ENCODE measurements at places on chromosomes 4 and X.

DNA sequence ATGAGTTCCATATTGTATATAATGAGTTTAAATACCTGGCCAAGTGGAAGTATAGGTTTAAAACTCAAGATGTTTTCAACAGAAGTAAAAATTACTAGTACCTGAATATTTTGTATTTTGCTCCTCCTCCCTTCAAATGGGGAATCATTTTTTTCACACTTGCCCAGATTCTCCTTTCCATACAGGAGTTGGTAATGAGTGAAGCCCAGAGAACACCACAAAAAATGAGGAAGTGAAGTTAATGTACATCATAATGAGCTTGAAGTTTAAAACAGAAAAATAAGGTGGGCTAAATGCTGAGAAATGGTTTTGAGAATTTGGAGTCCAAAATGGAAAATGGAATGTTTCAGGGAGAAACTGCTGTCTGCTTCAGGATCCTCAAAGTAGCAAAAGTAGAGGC is 364.8 kb upstream of the EMCN start:
- DNase-seq = no peak

GRCh38 chr4:140121646-140122045 is 32.3 kb downstream of the MAML3 start:
- no peak for DNase-seq

- no peak for DNase-seq
Measured at GRCh38 chr4:142124874-142125273, 488.5 kb downstream of the IL15 start.

DNA sequence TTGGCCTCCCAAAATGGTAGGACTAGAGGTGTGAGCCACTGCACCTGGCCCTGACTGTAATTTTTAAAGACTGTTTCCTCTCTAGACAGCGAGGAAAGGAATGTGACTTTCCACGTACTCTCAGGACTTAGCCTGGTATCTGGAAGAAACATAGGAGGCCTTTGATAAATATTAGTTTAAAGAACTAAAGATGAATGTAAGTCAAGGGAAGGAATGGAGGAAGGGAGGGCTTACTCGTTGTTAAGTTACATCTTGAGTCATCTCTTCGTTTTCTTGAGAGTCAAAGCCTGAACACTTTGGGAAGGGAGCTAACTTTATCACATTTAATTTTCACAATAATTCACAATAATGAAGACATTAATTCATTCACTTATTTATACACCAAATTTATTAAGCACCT is 7.2 kb upstream of the LNX1 start:
- DNase-seq = peak; percentile 45

DNA sequence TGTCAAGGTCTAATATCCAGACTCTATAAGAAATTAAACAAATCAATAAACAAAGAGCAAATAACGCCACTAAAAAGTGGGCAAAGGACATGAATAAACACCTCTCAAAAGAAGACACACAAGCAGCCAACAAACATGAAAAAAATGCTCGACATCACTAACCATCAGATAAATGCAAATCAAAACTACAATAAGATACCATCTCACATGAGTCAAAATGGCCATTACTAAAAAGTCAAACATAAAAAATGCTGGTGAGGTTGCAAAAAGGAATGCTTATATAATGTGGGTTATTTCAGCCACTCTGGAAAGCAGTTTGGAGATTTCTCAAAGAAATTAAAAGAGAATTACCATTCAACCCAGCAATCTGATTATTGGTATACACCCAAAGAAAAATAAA is 481.1 kb downstream of the STPG2 start:
- peak; percentile 4 for DNase-seq

DNA sequence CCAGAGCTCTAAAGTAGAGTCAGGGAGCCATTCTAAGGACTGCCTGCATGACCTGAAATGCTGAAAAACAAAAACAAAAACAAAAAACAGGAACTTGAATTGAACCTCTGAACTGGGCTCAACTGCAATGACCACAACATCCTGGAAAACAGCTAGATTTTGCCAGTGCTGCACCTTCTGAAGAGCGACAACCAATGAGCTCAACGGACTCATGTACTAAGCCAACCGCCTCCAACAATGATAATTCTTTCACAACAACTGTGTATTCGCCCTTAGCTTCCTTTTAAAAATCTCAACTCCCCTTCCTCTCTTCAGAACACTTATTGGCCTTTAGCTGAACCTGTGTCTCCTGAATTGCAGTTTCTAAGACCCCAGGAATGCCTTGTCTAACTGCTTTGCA is 69.8 kb downstream of the HAUS3 start:
- no peak for DNase-seq

DNA sequence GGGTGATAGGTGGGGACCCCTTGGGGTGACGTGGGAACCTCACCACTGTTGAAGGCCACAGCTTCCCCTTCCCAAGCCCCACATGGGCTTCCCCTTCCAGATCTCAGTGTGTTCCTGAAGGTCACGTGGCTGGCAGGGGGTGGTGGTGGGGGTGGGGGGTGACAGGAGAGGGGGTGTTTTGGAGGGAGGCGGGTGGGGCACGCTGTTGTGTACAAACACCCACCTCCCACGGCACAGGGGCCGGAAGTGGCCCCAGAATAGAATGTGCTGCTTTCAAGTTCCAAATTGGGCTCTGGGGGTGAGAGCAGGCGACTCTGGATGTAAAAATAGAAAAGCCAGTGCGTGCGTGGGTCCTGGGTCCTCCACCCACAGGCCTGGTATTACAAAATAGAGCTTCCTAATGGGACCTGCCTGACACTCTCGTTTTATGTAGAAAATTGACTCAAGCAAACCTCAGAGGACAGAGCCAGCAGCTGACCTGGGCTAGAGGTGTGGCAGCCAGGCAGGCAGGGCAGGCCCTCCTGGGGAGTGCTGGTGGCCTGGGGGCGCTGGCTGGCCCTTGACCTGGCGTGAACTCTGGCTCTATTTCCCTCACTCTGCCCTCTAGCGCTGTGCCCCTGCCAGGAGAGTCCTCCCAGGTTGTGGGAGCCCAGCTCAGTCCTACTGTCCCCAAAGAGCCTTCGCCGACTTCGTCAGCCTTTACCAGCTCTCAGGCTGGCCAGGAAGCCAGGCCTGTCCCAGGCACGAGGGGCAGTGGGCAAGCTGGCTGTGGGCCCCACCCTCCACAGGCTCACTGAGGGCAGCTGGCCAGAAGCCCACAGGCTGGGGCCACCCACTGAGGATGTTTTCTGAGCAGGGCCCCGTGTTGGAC is 5.4 kb upstream of the SH3BP2 start:
- DNase-seq = no peak

DNA sequence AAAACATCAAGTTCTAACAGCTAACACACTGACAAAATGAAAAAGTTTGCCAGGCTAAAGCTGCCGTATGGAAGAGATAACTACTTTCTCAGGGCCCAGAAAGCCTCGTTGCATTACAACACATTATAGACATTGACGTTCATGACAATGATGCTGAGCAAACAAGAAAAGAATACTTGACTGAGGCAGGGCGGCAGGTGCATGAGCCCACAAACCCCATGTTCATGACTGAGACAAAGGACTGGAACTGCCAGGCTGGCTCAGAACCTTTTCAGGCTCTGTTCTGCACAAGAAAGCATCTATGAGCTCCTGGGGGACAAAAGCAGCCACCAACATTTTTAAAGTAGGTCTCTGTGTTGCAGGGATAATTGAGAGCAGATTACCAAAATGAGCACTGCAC is 13.6 kb downstream of the TLR6 start:
- DNase-seq = no peak

- no peak for DNase-seq
Measured at GRCh38 chrX:68865300-68865699, 36.5 kb downstream of the EFNB1 start.

DNA sequence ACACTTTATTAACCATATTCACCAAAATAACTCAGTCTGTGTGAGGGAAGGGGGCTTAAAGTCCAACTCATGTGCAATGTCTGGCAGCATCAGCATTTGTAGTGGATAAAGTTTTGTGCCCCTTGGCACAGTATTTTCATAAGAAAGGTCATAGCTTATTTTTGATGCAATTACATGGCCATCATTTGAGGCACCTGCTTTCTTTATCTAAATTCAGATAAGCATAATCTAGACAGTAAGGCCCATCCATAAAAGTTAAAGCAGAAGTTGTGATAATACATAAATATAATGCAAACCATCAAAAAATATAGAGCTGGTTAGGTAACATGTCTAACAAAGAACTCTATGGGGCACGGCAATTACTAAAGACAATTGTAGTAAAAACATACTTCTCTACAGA is 763.7 kb downstream of the DMD start:
- DNase-seq = no peak

DNA sequence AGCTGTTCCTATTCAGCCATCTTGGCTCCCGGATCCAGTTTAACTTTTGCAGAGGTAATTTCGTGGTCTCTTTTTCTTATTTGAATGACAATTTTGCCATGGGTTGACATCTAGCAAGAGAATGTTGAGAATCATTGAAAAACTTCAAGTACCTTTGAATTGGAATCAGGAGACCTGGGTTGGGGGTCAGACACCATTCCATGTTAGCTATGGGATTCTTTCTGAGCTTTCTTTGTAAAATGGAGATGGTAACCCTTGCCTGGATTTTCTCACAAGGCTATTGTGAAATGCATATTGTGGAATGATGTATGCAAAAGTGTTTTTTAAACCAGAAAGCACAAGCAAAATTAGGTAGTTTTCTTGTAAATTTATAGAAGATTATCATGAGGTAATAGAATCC is 79.1 kb upstream of the HAND2 start:
- no peak for DNase-seq

GRCh38 chr4:167100120-167100519 is 134.2 kb downstream of the SPOCK3 start:
- DNase-seq = peak; percentile 4

- no peak for DNase-seq
Measured at GRCh38 chrX:37824491-37825214, 22.7 kb downstream of the DYNLT3 start.

DNA sequence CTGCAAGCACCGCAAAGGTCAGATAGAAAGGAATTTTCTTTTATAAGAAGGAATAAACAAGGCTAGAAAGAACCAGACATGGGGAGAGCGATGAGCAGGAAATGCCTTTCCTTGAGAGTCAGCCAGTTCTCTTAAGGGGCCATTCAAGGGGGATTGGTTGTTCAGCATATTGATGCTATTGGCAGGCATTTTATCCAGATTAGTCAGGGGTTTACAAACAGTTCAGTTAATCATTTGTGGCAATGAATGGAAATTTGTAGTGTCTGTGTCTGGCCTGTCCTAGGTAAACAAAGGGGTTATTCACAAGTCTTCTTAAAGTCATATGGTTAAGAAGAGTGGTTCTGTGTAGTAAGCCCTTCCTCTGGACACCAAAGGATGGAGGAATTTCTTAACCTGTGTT is 184.7 kb upstream of the FRMPD4 start:
- peak; percentile 92 for DNase-seq

DNA sequence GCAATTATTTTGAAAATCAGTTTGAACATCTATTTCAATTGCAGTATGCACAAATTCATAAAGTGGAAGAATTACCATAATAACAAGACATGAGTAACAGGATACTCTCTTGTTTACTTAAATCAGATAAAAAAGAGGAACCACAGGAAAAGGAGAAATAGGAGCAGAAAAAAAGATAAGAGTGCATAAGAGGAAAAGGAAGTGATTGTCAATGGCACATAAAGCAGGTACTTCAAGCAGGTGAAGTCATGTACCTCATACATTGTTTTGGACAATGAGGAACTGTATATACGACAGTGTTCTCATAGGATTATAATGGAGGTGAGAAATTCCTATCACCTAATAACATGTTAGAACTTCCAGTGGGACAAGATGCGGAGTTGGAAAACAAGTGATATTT is 334.5 kb upstream of the PCDH7 start:
- DNase-seq = no peak

- peak; percentile 31 for DNase-seq
Measured at GRCh38 chr4:165965503-165965902, 92.5 kb downstream of the TLL1 start.

DNA sequence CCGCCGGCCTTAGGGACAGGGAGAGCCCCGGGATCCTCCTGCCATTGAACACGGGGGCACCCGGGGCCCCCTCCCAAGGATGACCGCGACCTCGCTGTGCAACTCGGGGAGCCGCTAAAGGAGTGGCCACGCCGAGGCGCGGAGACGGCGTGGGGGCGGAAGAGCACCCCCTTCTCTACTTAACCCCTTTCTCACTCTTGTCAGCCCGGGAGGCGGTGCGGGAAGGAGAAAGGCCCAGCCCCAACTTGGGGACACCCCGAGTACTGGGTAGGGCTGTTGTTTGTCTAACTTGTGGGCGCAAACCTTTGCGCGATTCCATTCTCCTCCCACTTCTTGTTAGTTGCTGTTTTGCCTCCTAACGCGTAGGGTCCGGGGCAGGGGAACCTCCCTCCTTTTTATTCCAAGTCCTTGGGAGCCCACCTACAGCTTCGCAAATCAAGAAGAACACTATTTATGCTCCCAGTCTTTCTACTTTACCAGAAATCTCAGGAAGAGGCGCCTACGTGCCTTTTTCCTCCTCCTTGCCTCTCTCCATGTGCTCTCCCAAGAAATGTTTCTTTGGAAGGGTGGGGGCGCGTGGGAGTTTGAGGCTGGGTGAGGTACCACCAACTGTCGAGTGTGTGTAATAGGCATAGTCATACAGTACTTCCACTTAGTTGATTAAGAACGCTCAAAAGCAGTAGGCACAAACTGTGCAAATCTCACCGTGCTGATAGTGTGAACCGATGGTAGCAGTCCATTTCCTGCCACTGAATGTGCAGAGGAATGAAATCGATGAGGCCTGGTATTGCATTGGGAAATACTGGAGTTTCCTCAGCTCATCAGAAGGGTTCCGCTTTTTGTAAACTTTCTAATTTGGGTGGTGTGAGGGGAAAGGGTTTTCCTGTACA is 813 bp downstream of the DIAPH2 start:
- peak; percentile 48 for DNase-seq

- no peak for DNase-seq
Measured at GRCh38 chr4:98568941-98569663, 89.3 kb downstream of the TSPAN5 start.

GRCh38 chr4:26879805-26880204 is 19.2 kb downstream of the STIM2 start:
- no peak for DNase-seq

DNA sequence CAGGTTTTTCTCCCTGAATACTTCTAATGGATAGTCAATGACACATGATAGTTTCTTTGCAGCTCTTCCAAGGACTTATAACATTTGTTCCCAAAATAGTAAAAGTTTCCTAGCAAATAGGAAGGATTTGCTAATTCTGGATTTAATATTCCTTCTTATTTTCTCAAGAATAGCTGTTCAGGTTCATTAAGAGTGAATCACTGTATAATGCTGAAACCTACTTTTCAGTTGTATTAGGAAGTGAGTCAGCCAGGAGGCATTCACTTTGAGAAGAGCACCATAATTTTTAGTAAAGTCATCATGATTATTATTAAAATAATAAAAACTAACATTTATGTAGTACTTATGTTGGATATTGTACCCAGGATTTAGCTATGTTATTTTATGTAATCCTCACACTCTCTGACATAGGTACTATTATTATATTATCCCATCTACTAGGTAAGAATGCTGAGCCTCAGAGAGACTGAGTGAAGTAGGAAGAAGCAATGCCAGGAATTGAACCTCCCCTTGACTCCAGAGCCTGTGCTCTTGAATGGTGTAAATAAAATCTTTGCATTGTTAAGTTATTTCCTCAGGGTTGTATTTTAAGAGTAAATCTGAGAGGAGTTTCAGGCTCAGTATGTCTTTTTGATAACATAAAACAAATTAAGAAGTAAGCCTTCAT is 114.8 kb downstream of the REELD1 start:
- peak; percentile 91 for DNase-seq

GRCh38 chrX:120725874-120726273 is 96.0 kb upstream of the C1GALT1C1 start:
- DNase-seq = no peak
